ENCODE measurements at places on chromosomes 7 and 10. TPM values are rescaled to one million over a fixed set of nuclear protein-coding genes. Genes with fewer than 3 reads are reported as not detected.

DNA sequence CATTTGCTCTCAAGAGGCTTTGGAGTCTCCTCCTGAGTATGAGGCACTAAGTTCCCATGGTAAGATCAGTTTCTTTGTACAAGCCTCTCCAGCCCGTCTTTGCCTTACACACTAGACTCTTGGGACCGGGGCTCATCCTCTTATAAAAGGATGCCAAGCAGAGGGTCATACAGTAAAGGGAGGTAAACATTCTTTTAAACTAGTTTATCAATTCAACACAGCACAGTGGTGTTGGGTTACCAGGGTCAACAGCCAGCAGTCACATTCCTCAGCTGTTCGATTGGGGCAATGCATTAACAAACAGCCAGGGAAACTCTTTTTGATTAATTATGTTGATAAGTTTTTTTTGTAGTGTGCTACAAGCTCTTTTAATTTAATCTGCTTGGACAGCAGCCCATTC lies 37.8 kb downstream of the HHEX start:
- DNase-seq, result no peak

The HGF gene
- 50.9 TPM for total RNA-seq

DNA sequence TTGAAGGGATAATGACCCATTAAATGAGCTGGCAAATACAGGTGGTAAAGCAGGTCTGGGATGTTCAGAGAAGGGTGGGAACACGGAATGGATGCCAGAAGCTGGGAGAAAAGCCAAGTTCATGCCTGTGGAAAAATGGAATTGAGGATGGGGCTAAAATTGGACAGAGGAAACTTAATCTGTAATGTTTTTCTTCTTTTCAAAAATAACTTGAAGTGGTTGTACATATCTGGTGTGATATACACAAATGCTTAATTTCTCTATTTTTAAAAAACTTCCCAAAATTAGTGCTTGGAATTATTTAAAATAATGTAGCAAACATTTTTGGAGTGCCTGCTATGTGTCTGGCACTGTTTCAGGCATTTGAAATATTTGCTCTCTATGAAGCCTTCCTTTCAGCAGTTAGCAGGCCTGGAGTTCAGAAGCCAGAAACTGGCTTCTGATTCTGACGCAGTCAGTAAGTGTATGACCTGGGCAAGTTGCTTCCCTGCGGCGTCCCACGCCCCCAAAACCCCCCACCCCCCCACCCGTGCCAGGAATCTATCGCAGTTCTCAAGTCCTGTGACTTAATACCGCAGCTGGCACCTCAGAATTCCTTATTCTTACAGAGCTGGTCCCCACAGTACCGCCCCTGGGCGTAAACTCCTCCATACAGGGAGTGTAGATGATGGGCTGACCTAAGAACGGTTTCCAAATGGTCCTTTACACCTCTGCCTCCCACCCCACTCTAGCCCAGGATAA lies 828 bp upstream of the MALSU1 start:
- peak; percentile 72 for DNase-seq

- DNase-seq, result no peak
Observed at GRCh38 chr10:57494486-57494885, 773.2 kb downstream of the IPMK start.

DNA sequence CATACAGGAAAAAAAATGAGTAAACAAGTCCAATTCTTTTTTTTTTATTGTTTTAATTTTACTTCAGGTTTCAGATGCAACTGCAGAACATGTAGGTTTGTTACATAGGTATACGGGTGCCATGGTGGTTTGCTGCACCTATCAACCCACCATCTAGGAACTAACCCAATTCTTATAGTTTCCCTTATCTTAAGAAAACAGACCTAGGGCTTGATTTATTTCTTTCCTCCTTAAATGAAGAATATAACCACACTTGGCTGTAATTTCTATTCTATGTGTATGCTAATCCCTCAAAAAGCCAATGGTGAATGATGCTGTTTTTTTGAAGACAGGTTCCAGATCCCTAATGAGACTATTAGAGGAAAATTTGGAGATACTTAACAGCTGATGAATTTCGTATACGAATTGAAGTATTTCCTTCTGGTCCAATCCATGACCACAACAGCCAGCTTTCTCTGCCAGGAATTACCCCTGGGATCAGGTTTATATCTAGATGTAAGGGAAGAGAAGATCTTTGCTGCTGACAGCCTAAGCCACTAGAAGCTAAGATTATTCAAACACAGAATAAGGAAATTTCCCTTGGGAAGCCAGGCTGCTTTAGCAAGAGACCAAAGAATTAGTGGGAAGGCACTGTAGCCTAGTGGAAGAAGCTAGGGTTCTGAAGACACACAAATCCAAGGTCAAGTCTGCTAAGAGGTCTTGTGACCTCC lies 115.8 kb downstream of the INHBA start:
- no peak for DNase-seq

The ANKRD61 gene
- under 0.01 TPM for total RNA-seq

The NUTM2D gene
- total RNA-seq, result 0.56 TPM

DNA sequence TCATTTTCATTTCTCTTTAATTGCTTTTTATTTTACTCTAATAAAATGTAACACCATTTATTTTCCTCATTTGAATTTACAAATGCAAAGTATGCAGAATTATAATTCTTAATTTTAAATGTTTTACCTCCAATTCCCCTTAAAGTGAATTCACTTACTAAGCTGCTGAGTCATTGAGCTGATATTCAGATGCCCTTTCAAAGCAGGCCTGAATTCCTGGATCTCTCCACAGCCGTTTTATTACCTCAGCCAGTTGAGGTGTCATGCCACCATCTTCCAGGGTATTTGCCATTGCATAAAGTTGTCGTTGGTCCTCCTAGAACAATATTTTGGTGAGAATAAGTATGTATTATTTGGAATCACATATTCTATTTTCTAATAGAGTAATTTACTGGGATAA lies 33.2 kb downstream of the GNAT3 start:
- DNase-seq, result peak; percentile 76
